ENCODE measurements at places on chromosomes 16 and 17.

- DNase-seq, result no peak
Observed at GRCh38 chr16:49849037-49849753, 6.7 kb downstream of the ZNF423 start.

DNA sequence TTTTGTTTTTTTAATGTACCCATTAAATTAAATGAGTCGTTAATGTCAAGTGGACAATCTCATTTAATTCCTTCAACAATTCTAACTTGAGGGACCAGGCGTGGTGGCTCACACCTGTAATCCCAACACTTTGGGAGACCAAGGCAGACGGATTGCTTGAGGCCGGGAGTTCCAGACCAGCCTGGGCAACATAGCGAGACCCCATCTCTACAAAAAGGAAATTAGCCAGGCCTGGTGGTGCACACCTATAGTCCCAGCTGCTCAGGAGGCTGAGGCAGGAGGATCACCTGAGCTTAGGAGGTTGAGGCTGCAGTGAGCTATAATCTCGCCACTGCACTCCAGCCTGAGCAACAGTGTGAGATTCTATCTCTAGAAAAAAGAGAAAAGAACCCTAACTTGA lies 20.7 kb upstream of the GSG1L start:
- no peak for DNase-seq

DNA sequence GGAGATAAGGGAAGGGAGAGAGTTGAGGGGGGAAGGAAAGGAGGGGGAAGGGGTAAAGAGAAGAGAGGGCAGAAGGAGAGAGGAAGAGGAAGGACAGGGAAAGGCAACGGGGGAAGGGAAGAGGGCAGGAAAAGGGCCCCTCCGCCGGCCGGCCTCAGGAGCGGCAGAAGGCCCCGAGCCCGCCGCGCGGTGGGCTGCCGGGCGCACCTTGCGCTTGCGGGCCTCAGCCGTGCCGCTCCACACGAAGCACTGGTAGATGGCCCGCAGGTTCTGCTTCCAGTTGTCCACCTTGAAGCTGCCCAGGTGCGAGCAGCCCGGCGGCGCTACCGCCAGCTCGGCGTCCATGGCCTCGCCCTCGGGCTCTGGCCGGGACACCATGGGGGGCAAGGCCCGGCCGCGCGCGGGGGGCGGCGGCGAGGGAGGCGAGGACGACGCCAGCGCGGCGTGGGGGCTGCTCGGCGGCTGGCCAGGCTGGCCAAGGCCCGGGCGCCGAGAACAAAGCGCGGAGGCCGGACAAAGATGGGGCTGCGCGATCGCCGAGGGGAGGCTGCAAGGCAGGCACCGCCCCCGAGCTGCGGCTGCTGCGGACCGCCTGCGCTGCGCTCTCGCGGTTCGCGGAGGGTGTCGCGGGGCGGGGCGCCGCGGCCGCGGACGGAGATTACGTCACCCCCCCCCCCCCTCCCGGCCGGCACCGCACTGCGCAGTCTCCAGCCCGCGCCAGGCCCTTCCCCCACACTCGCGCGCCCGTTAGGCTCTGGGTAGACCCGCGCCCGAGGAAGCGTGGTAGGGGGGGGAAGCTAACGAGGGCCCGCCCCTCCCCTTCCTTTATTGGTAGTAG lies at the start of gene USP22:
Gene USP22 (minus strand): TSS at position 554 of the 838 bp plus-strand sequence. CDS start 176 bp downstream, at position 378.
- peak; percentile 88 for DNase-seq

DNA sequence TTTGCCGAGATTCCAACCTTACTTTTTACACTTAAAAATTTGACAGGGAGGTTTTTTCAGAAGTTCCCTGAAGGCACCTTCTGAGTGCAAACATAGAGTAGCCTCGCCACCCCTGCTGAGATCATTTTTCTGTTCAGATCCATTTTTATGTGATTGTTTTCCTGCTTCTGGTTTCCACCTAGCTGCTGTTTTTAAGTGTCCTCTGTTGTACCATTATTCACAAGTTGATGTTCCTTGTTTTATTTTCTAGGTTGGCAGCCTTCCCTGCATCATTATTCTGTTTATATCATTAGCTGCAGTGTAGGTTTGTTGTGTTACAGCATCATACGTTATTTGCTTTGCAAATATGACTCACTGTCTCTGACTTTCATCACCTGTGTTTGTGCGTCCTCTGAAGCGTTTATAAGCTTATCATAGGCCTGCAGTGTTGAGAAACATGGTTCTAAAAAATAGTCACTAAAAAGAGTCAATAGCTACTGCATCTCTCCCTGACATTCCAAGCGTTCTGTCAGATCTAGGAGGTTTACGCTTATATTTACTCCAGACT lies 116.9 kb upstream of the CLEC3A start:
- no peak for DNase-seq

- DNase-seq, result no peak
Observed at GRCh38 chr16:84380405-84380804, 12.1 kb downstream of the ATP2C2 start.

DNA sequence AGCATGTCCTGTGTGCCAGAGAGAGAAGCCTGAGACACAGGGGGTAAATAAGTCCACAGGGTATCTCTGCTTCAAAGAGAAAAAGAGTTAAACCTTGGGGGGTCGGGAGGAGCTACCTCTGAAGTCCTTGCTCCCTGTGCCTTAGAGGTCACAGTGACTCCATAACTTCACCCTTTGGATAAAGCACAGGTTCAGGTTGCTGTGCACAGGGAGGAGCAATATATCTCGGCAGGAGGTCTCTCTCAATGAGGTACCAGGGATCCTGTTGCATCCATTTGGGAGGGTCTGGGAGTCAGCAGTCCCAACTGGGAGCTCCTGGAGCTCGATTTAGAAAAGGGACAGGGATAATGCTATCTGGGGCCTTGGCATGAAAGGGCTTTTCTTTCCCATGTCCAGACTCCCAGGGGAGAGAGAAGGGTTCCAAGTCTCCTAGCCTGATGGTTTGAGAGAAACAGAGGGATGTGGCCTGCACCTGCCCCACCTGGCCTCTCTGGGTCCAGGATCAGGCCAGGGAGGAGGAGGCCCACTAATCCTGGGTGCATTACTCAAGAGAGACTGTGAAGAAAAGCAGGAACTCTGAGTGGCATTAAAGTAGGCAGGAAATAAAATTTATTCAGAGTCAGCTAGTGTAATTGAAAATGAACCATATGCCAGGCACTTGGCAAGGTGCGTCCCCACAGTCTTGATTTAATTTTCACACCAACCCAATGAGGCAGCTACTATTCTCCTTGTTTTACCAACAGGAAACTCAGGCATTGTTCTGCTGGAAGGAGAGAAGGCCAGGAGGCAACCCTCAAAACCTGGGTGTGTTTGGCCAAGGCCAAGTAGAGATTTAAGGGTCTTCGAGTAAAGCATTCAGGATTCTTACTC lies 40.7 kb downstream of the CUEDC1 start:
- no peak for DNase-seq

- DNase-seq, result no peak
Observed at GRCh38 chr16:58086381-58087208, 42.6 kb downstream of the CFAP20 start.

DNA sequence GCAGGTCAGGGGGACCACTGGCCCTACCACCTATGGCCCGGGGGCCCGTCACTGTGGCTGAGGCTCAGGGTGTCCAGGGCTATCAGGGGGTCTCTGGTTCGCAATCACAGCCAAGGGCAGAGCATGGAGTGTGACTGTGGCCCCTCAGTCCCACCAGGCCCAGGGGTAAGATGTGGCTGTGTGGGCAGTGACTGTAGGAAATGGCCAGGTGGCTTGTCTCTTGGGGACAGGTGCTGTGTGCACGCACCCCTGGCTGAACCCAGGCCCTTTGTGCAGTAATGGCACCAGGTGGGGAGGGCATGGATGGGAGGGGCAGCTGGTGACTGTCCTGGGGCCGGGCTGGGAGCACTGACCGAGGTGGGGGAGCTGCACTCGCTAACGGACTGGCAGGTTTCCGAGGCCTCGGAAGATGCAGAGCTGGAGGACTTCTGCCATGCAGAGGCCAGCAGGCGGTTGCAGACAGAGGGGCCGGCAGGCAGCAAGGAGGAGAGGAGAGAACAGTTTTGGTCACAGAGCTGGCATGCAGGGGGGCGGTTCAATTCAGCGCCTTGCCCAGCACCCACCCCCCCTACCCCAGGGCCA lies 18.8 kb downstream of the IL34 start:
- no peak for DNase-seq

DNA sequence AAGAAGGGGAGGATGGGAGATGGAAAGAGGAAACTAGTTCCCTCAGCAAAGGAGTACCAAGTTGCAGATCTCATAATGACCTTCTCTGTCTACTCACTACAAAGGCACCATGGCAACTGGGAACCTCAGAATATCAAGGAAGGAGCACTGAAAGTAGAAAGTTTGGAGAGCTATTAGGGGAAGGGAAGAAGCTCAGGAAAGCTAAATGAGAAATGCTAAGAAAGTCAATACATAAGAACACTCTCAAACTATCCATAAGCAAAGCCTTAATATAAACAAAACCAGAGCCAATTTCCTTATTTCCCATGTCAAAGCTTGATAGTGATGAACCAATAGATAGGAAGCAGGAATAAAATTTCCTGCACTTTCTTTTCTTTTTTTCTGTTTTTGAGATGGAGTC lies 57.9 kb upstream of the C17orf78 start:
- DNase-seq, result no peak

DNA sequence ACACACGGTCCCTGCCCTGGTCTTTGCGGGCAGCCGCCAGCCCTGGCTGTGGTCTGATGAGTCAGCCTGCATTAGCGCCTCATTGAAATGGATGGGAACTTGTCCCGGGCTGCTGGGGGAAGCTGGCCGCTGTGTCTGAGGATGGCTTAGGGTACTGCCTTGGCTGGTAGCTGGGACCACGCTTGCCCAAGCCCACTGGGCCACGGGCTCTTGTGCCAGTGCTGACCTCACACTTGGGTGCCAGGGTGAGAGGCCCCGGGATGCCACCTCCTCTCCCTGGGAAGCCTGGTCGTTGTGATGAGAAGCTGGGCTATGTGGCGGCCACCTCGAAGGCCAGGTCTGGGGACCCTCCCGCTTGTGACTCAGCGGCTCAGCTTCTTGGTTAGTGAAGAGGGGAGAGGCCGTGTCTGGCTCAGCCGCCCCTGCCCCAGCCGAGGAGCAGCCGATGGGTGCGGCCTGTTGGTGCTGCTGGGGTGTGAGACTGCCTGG lies 10.7 kb downstream of the CACNA1H start:
- no peak for DNase-seq

DNA sequence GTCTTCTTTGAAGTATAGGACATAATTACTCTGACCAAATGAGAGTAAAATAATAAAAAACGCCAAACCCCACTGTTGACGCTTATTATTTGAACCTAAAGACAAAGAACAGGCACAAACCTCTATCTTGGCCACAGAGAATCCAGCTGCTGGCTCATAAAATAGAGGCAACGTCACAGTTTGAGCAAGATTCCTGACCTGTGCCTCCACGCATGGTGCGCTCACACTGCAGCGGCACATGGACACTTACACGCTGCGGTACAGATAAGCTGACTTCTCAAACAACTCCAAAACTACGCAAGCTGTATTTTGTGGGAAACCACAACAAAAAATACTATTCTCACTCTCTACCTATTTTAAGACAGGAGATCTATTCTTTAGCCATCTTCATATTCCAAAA lies 38.8 kb upstream of the TRAP1 start:
- DNase-seq, result no peak

GRCh38 chr16:1963806-1964505 lies 670 bp downstream of the RPS2 start:
- no peak for DNase-seq

- no peak for DNase-seq
Observed at GRCh38 chr17:4010754-4011153, 46.5 kb upstream of the ATP2A3 start.

GRCh38 chr16:85616607-85617321 lies 3.6 kb downstream of the GSE1 start:
- DNase-seq, result no peak

DNA sequence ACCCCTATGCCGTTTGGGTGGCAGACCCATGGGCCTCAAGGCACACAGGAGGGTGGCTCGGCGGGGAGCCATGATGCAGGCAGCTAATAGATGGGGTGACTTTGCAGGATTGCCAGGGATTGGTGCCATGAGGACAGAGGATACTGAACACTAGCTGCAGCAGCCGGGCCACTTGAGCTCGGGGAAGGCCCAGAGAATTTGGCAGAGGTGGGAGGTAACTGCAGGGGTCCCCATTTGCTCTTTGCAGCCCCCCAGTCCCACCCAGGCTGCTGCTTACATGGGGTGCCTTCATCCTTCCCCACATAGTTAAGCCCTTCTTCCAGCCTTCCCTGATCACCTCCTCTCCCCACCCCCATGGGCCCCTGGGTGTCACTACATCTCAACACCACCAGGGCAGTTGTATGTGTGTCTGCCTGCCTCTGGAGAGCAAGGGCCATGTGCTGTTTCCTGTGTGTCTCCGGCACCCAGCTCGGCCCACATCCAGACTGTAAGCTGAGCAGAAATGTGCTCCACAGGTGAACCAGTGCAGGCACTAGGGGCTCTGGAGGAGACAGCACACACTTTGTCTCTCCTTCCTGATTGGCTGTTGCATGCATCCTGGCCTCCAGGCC lies 52.0 kb downstream of the SREBF1 start:
- no peak for DNase-seq

DNA sequence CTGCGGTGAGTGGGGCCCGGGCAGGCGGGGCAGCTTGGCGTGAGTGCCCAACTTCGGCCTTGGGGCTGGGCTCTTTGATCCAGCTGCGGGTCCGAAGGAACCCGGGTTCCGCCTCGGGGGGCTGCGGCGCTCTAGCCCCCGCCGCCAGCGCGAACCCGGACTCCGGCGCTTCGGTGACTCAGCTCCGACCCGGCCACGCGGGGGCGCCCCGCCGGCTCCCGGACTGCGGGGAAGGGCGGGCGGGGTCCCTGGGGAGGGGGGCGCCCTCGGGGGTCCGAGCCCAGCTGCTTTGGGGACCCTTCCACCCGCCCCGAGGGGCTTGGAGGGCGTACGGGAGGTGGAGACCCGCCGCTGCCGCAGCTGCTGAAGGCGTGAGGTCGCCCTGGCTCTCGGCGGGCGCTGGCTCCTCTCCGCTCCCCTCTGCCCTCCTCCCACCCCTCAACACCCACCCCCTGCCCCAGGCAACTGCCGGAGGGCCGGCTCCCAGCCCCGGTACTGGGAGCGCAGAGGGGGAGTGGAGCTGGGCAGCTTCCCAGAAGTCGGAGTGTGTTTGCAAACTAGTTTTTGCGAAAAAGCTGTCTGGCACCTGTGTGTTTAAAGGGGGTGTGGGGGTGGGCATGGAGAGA lies 516 bp downstream of the CPNE2 start:
- DNase-seq, result no peak

- no peak for DNase-seq
Observed at GRCh38 chr17:6554342-6554741, 2.0 kb downstream of the PITPNM3 start.

GRCh38 chr16:29876217-29876593 lies 13.2 kb upstream of the CDIPT start:
- DNase-seq, result no peak

GRCh38 chr16:87074641-87075318 lies 242.4 kb downstream of the C16orf95 start:
- DNase-seq, result no peak

- DNase-seq, result no peak
Observed at GRCh38 chr16:27228621-27229501, 25.5 kb downstream of the KDM8 start.

GRCh38 chr17:10126616-10127501 lies 71.5 kb downstream of the GAS7 start:
- DNase-seq, result no peak

Data from stimulated activated CD4-positive, alpha-beta T cell treated with anti-CD3 and anti-CD28 coated beads, Interleukin-1b, Interleukin-23, amount 100 ng/mL, for 1 hour (primary cell).